A549 treated with ZK216348 at 1 μM for 4 hours (cell line): ENCODE measurements at places on chromosomes 6 and 20. TPM values are rescaled to one million over a fixed set of nuclear protein-coding genes. Genes with fewer than 3 reads are reported as not detected.

WFDC2 gene
- total RNA-seq, result not detected in 5 replicates

CCDC170 gene
- 0.06 to 0.11 TPM in 2 of 5 replicates, not detected in the others for total RNA-seq

FKBP1C gene
- 1.6 to 2.3 TPM (median 1.9 TPM) in 5 replicates for total RNA-seq

MOG gene
- not detected in 5 replicates for total RNA-seq

TRIM15 gene
- 0.09 TPM in 1 of 5 replicates, not detected in the others for total RNA-seq

LHFPL5 gene
- 0.26 TPM in 1 of 5 replicates, not detected in the others for total RNA-seq

CST4 gene
- total RNA-seq, result not detected in 5 replicates

HFE gene
- total RNA-seq, result 8.5 to 13.9 TPM (median 12.4 TPM) in 5 replicates

SLC17A1 gene
- 0.14 TPM in 1 of 5 replicates, not detected in the others for total RNA-seq

ID4 gene
- total RNA-seq, result 0.87 to 1.5 TPM (median 0.90 TPM) in 5 replicates

OR14J1 gene
- not detected in 5 replicates for total RNA-seq

LY6G5C gene
- total RNA-seq, result 1.1 to 1.6 TPM (median 1.5 TPM) in 5 replicates

MMP24 gene
- 16.5 to 27.8 TPM (median 26.2 TPM) in 5 replicates for total RNA-seq

CUTA gene
- total RNA-seq, result 139 to 237 TPM (median 202 TPM) in 5 replicates

GSTA3 gene
- total RNA-seq, result not detected in 5 replicates

ANGPT4 gene
- 0.04 to 0.06 TPM in 2 of 5 replicates, not detected in the others for total RNA-seq

ZFP64 gene
- 16.3 to 21.6 TPM (median 20.9 TPM) in 5 replicates for total RNA-seq

MC3R gene
- not detected in 5 replicates for total RNA-seq

DSN1 gene
- total RNA-seq, result 21.7 to 28.1 TPM (median 24.6 TPM) in 5 replicates

MCCD1 gene
- total RNA-seq, result not detected in 5 replicates

DNMT3B gene
- 3.3 to 5.2 TPM (median 4.4 TPM) in 5 replicates for total RNA-seq

TINAG gene
- not detected in 5 replicates for total RNA-seq

PHACTR1 gene
- total RNA-seq, result 0.06 to 0.25 TPM in 2 of 5 replicates, not detected in the others

EPPIN gene
- total RNA-seq, result not detected in 5 replicates

CPNE5 gene
- total RNA-seq, result 0.05 to 0.14 TPM (median 0.11 TPM) in 4 of 5 replicates, not detected in the other

BPI gene
- not detected in 5 replicates for total RNA-seq

ZBP1 gene
- not detected in 5 replicates for total RNA-seq

TRAPPC3L gene
- not detected in 5 replicates for total RNA-seq

POLR3F gene
- 13.8 to 29.0 TPM (median 14.7 TPM) in 5 replicates for total RNA-seq

HTR1E gene
- total RNA-seq, result not detected in 5 replicates

SCUBE3 gene
- 0.05 to 0.08 TPM (median 0.07 TPM) in 5 replicates for total RNA-seq

KCNB1 gene
- 0.37 to 0.99 TPM (median 0.63 TPM) in 5 replicates for total RNA-seq

PRDM1 gene
- 3.8 to 5.9 TPM (median 5.5 TPM) in 5 replicates for total RNA-seq

SLC35D3 gene
- total RNA-seq, result 0.10 to 0.11 TPM in 2 of 5 replicates, not detected in the others

LY6G6D gene
- not detected in 5 replicates for total RNA-seq

TRIM31 gene
- 1.1 to 1.3 TPM (median 1.1 TPM) in 5 replicates for total RNA-seq

ADAM33 gene
- 0.05 to 0.08 TPM in 2 of 5 replicates, not detected in the others for total RNA-seq

GNMT gene
- total RNA-seq, result 0.24 to 0.27 TPM in 2 of 5 replicates, not detected in the others

C20orf202 gene
- total RNA-seq, result not detected in 5 replicates

OLIG3 gene
- total RNA-seq, result not detected in 5 replicates

EFCAB8 gene
- not detected in 5 replicates for total RNA-seq
